ENCODE measurements at places on chromosomes 5 and 9.

DNA sequence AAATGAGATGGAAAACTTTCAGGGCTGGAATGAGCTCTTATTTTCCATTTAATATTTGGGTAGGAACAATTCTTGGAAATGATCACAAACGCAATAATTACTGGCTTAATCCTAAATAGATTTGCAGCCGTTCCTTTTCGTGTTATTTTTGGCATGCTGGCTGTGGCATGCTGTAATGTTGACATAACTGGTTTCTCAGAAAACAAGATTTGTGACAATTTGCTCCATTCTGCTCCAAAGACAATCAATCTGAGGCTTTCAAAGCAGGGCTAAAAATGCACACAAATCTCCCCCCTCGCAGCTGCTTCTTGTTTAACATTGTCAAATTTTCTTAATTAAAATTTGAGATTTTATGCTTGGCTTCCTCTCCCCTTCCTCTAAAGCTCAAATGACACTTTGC lies 151.2 kb downstream of the TTC39B start:
- DNase-seq, result no peak

DNA sequence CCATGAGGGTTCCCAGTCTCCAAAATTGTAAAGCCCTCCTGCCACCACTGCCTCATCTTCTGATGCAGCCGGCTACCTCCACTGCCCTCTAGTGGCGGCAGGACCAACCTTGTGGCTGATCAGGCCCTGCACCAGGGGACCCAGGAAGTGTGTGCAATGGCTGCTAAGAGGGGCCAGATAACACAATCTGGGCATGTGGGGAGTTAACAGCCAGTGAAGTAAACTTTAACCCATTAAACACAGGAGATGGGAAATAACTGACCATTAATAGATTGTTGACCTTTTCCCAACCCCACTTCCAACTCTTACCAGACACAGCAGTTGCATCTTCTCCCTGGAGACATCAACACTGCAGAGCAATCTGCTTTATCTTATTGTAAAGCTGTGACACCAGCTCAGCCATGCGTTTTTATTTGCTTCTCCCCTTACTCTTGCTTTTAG lies 63.3 kb downstream of the FREM1 start:
- DNase-seq, result peak; percentile 33

DNA sequence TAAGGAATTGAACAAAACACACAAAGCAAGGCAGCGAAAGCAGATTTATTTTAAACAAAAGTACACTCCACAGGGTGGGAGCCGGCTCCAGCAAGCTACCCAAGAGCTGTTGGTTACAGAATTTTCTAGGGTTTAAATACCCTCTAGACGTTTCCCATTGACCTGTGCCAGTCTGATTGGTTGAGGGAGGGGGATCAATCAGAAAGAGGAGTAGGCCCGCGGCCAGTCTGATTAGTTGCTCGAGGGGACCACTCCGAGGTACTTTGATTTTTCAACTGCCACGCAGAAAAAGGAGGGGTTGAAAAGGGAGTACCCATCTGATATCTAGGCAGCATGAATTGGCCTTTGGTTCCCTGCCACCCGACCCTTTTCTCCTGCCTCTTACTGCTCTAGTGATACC lies 998 bp downstream of the SRP19 start:
- DNase-seq, result no peak

GRCh38 chr5:179827680-179828079 lies 7.0 kb downstream of the SQSTM1 start:
- no peak for DNase-seq

Data from activated T-cell treated with anti-CD3 and anti-CD28 coated beads for 1 hour (primary cell).